ENCODE measurements at places on chromosomes 11 and 22.

DNA sequence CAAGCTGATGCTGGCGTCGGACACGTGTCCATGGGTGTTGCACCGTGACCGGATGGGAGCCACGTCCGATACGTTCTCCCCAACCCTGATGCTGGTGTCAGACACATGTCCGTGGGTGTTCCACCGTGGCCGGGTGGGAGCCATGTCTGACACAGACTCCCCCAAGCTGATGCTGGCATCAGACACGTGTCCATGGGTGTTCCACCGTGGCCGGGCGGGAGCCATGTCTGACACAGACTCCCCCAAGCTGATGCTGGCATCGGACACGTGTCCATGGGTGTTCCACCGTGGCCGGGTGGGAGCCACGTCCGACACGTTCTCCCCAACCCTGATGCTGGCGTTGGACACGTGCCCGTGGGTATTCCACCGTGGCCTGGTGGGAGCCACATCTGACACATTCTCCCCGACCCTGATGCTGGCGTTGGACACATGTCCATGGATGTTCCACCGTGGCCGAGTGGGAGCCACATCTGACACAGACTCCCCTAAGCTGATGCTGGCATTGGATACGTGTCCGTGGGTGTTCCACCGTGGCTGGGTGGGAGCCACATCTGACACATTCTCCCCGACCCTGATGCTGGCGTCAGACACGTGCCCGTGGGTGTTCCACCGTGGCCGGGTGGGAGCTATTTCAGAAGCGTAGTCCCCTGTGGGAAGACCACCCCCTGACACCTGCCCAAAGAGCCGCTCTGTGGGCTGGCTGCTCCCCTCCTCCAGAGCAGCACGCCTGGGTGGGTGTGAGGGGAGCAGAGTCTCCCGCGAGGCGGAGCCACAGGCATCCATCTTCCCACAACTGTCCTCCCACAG, 20.0 kb downstream of the SELENOO start:
- no peak for DNase-seq

GRCh38 chr11:86246293-86246675, 1.7 kb downstream of the EED start:
- no peak for DNase-seq

DNA sequence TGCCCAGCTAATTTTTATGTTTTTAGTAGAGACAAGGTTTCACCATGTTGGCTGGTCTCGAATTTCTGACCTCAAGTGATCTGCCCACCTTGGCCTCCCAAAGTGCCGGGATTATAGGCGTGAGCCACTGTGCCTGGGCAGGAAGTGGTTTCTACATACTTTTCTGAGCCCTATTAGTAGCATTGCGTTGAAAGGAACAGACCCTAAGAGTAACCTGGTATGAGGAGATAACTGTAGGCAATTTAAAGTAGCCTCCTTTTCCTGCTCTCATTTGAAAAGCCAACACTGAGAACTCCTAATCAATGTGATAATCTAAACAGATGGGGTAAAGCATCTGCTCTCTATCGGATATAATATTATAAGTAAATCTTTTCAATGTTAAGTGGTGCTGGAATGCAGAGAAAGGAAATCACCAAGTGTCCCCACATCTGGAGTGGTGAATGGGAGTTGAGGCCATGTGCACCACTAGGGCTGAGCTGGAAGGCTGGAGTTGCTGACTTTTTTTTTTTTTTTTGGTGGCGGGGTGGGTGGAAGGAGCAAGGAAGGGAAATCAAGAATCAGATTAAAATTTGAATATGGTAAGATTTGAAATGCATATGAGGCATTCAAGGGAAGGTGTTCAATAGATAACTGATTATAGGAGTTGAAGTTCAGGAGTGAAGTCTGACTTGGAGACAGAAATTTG, 20.7 kb downstream of the PDHX start:
- no peak for DNase-seq

- DNase-seq = no peak
These were observed 22.9 kb downstream of the MORC2 start for GRCh38 chr22:30945653-30946052.

DNA sequence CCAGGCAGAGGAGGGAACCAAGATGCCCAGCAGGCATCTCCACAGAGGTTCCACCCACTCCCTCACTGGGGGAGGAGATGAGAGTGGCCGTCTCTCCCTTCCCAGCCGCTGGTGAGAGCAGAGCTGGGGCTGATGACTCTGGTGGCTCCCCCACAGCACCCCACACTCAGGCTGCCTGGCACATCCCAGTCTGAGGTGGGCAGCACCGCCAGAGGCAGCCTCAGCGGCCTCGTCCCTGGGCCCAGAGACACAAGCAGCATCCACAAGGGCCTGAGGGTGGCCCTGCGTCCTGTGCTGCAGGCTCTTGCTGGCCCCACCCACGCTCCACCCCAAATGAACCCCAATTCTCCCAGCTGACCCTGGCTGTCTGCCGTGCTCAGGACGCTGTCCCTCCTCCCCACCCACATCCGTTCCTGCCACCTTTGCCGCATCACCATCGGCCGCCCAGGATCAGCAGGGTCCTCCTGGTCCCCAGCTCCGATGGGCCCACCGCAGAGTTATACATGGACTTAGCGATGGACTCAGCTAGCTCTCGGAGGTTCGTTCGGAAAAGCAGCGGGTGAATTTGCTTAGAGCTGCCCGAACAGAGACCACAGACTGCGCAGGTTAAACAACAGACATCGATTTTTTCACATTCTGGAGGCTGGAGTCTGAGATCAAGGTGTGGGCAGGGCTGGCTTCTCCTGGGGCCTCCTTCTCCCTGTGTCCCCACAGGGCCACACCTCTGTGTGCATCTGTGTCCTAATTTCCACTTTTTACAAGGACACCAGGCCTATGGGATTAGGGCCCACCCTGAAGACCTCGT, 20.2 kb upstream of the CTSD start:
- peak; percentile 56 for DNase-seq
